Cortex of kidney (tissue), 1 donor: ENCODE measurements at places on chromosomes 3 and 15.

DNA sequence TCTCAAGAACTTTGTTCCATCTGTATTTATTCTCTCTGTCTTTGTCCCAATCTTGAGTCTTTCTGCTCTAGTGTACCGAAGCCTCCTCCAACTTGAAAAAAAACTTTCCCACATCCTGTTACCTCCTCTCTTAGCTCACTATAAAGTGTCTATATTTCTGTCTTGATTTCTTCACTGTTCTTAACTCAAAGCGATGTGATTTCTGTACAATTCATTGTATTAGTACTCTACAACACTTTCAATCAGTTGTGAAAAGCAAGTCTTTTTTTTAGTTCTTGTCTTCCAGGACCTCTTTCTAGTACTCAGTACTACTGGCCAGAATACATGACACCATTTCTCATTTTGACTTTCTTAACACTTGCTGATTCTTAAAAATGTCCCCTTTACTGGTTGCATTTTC lies 353.5 kb upstream of the SATB1 start:
- DNase-seq = no peak

DNA sequence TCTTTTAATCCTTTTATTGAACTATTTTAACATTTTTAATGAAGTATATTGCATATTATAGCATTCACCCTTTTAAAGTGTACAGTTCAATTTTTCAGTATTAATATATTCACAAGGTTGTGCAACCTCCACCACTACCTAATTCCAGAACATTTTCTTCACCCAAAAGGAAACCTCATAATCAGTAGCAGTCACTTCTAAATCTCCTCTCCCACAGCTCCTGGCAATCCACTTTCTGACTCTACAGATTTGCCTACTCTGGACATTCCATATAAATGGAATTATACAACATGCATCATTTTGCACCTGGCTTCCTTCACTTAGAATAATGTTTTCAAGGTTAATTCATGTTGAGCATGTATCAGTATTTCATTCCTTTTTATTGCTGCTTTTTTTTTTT lies 55.0 kb upstream of the HRH1 start:
- DNase-seq = no peak

DNA sequence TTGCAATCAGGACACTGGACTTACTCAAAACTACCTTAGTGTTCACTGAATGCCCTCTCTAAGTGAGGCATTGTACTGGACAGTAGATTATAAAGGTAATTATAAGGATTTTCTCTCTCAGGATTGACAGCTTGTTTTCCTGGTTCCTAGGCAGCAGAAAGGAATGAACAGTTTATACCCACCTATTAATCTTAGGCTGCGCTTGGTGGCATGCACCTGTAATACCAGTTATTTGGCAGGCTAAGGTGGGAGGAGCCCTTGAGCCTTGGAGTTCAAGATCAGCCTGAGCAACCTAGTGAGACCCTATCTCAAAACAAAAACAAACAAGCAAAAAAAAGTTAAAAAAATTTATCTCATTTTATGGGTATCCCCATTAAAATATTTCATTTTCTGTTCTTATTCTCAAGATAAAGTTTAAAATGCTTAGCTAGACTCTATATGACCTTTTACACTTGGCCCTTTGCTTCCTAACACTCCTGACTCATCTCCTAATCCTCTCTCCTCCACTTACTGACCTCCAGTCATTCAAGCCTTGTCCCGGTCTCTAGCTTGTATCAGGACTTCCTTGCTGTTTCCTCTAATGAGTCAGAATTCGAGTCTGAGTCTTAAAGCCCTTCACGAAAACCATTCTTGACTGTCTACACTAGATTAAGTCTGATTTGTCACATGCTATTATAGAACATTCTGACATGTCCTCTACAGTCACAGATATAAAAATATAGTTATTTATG lies 348.6 kb downstream of the NLGN1 start:
- no peak for DNase-seq

DNA sequence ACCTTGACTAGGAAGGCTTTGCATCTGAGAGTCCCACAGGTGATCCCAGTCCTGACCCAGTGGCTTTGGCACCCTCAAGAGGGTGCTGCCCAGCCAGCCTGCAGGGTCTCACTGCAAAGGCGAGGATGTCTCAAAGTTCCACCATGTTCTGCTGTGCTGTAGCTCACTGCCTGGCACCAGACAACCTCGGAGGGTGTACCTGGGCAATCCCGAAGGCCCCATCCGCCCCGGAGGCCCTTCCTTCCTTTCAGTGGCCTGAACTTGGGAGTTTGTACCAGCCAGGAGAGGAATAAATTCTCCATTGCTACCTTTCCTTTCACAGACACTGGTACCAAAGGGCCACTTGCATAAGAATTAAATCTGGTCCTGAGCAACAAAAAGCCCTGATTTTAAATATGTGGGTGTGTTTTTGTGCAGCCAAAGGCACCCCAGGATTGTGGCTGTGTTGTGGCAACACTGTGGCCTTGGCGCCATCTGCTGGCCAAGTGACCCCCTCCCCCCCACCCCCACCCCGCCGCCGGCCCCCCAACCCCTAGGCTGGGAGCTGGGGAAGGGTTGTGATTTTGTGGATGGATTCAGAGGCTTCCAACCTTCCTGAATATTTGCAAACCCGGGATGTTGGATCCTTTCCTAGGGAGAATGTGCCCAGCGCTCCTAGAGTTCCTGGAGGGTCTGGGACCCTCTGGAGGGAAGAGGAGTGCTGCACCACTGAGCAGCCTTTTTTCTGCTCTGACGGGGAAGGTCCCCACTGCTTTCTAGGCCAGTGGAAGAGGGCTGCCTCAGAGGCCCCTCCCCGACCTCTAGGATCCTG lies 9.7 kb upstream of the PTPN23 start:
- DNase-seq = no peak

- DNase-seq = no peak
Observed at GRCh38 chr15:67121644-67122605, 56.5 kb downstream of the SMAD3 start.

DNA sequence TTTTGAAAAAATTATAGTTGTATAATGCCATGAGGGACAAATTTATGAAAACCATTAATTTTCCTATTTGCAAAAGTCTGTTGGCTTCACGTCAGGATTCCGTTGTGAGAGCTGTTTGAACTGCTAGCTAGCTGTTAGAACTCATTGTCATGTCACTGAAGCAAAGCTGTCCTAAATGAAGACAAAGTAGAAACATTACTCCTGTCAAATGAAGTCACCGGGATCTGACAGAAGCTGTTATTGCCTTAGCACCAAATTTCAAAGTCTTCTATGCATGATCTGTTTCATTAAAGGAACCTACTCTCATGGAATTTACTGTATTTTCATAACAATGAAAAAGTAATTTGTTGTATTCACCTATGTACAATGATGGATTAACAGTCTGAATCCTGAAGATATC lies 479.8 kb downstream of the PLOD2 start:
- no peak for DNase-seq
